Memory B cell (primary cell): ENCODE measurements at places on chromosomes 3 and 15.

GRCh38 chr3:44030687-44031305 is 210.9 kb upstream of the TOPAZ1 start:
- H3K4me1 ChIP-seq: peaks cover 8% of the 10 kb centered on the region
- H3K4me3 ChIP-seq: no peak overlapping the region
- no peaks in the 10 kb centered on the region for H3K27me3 ChIP-seq
- DNase-seq: no peak

DNA sequence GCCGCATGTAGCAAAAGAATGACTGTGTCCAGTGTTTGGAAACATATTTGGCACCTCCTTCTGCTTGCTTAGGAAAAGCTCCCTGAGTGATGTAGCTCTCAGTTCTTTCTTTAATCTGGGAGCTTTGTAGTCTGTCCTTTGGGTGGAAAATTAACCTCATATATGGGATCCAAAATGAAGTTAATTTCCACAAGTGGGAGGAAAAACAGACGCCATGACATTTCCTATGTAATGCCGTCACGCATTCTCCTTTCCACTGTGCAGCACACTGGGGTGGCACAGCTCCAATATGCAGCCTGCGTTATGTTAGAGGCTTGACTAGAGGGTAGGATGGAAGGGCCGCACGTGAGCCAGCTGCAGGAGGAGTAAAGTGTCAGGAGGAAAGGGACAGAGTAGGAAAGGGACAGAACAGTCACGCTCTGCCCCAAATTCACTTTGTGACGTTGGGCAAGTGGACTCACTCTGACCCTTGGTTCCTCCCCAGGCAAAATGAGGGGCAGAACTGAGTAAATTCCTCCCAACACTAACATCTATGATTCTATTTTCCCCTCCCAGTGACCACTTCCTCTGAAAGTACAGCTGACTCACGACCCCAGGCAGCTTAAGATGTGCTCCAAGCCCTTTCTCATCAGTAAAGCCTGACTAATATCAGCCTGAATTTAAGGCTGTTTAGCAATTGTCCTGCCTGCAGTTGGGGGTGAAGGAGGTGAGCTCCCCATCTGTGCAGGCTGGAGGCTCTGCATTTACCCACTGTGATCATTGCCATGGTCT is 176.5 kb upstream of the PFN2 start:
- no peak overlapping the region for H3K4me3 ChIP-seq
- H3K4me1 ChIP-seq: no peaks in the 10 kb centered on the region
- H3K27ac ChIP-seq: no peak overlapping the region
- DNase-seq: no peak
- peaks cover 7% of the 10 kb centered on the region for H3K27me3 ChIP-seq

DNA sequence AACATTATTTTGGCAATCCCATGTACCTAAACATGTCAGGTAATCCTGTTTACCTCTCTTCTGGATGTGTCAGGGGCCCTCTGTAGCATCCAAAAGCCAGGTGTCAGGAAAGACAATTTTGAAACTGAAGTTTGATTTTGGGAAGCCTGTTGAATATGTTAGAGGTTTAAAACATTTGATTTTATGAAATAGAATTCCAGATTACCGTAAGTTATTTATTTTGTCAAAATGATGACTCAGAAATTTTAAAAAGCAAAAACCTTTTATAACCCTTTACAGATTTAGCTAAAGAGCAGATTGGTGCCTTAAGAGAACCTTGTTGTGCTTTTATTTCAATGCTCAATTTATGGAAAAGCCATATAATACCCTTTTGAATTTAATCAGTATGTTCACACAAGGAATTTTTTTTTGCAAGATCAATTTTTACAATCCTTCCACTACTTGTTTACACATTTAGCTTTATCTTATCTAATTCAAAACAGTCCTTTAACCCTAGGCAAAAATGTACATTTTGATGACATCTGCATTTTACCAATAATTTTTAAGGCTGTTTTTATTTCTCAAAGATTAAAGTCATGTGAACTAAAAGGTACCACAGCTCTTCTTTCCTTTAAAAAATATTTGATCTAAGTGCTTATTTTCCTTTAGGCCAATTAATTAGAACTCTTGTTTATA is 10.0 kb downstream of the KIF15 start:
- DNase-seq: no peak
- H3K27ac ChIP-seq: no peak overlapping the region
- peaks cover 17% of the 10 kb centered on the region for H3K36me3 ChIP-seq
- H3K4me3 ChIP-seq: no peak overlapping the region
- no peaks in the 10 kb centered on the region for H3K27me3 ChIP-seq
- no peaks in the 10 kb centered on the region for H3K4me1 ChIP-seq

- peaks cover 18% of the 10 kb centered on the region for H3K27me3 ChIP-seq
- H3K4me3 ChIP-seq: no peak overlapping the region
- DNase-seq: no peak
- no peak overlapping the region for H3K27ac ChIP-seq
- H3K4me1 ChIP-seq: no peaks in the 10 kb centered on the region
These were observed 134.6 kb upstream of the ROPN1 start for GRCh38 chr3:124126436-124127023.

DNA sequence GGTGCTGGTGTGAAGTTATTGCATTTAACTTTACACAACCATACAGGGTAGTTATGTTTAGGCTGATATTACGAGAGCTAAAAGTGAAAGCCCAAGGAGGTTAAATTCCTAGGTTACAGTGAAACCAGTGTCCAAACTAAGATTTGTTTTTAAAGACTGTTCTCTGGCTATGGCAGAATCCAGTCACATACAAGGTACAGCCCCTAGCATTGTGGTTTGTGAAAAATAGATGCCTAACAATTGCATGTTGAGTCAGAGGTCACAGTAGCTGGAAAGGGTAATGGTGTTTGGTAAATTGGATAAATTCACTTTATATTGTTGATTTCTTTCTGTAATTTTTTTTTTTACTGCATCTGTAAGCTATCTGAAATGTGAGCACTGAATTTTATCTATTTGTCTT is 614.6 kb upstream of the TBL1XR1 start:
- DNase-seq: no peak
- no peak overlapping the region for H3K4me3 ChIP-seq
- H3K36me3 ChIP-seq: no peaks in the 10 kb centered on the region
- no peaks in the 10 kb centered on the region for H3K27me3 ChIP-seq

- no peak for DNase-seq
- H3K27ac ChIP-seq: no peak overlapping the region
These were observed 44.5 kb downstream of the ANAPC13 start for GRCh38 chr3:134441321-134441720.

- H3K27me3 ChIP-seq: no peaks in the 10 kb centered on the region
- H3K27ac ChIP-seq: no peak overlapping the region
- peaks cover 2% of the 10 kb centered on the region for H3K36me3 ChIP-seq
- no peak overlapping the region for H3K4me3 ChIP-seq
These were observed 181.3 kb downstream of the SNRPN start for GRCh38 chr15:25136119-25136518.

GRCh38 chr3:194137008-194137505 is 1.1 kb downstream of the HES1 start:
- H3K27ac ChIP-seq: peak overlapping the region; percentile 95
- peaks cover 42% of the 10 kb centered on the region for H3K4me1 ChIP-seq
- peaks cover 2% of the 10 kb centered on the region for H3K27me3 ChIP-seq
- H3K4me3 ChIP-seq: peak overlapping the region; percentile 90
- no peak for DNase-seq
- no peaks in the 10 kb centered on the region for H3K36me3 ChIP-seq

DNA sequence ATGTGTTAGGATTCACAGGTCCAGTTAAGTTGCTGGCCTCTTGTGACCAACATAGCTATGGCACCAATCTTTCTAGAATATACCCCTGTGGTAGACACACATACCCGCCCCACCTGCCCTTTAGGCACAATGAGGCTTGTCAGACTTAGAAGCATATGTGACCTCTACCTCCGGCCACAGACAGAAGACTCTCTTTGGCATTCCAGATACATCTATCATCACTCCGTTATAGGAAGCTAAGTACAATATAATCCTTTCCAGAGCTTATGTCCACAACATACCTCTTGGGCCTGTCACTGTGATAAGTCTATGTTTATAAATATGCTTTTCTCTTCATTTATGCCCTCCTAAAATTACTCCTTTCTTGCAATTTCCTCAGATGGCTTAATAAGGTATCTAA is 39.8 kb downstream of the CD47 start:
- no peak overlapping the region for H3K4me3 ChIP-seq
- H3K27ac ChIP-seq: no peak overlapping the region
- H3K27me3 ChIP-seq: no peaks in the 10 kb centered on the region
- peaks cover 34% of the 10 kb centered on the region for H3K36me3 ChIP-seq
- no peak for DNase-seq
- H3K4me1 ChIP-seq: peaks cover 15% of the 10 kb centered on the region

DNA sequence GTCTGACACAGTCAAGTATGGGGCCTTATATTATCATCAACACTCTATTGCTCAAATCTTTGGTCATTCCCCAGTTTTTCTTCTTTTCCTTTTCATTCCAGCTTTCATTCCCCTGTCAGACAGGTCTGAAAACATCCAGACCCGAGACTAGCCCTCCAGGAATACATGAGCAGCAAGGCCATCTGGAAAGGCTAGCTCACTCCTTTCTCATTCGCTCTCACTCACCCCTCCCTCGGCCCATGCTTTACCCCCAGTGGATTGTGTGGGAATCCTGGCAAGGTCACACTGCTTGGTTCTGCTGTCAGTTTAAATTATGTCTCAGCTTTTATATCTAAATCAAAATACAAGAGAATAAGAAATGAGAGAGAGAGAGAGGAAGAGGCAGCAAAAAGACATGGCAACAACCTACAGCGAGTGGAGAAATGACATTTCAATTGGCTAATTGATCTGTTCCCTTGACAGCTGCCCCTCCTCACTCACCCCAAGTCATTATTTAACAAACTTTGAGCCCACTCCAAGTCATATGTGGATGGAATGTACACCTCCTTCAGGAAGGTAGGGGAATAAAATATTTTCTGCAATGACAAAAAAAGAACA is 962.2 kb downstream of the TUSC7 start:
- H3K27ac ChIP-seq: no peak overlapping the region
- no peaks in the 10 kb centered on the region for H3K36me3 ChIP-seq
- H3K27me3 ChIP-seq: no peaks in the 10 kb centered on the region
- no peak overlapping the region for H3K4me3 ChIP-seq
- H3K4me1 ChIP-seq: no peaks in the 10 kb centered on the region
- DNase-seq: no peak

DNA sequence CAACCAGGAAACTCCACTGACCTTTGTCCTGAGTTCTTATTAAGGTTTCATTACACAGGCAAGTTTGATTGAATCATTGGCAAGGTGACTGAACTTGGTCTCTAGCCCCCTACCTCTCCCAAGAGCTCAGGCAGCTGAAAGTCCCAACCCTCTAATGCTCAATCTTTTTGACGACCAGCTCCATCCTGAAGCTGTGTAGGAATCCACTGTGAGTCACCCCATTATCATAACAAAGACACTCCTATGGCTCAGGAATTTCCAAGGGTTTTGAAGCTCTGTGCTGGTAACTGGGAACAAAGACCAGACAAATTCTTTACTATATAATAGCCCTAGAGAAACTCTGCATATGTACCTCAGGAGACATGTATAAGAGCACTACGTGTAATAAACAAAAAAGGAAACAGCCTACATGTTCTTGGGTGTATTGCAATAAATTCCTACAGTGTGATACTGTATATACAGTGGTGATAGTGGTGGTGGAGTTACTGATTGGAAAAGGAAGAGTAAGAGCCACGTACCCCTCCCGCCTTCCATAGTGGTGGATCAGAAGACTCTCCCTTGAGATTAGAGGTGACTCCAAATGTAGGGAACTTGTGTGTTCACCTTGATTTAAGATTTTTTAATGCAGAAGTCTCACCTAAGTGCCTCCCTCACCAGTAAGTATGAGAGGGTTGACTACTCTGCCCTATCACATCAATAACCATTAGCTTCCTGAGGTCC is 116.6 kb downstream of the ST8SIA2 start:
- no peak overlapping the region for H3K27ac ChIP-seq
- DNase-seq: no peak
- H3K36me3 ChIP-seq: no peaks in the 10 kb centered on the region

DNA sequence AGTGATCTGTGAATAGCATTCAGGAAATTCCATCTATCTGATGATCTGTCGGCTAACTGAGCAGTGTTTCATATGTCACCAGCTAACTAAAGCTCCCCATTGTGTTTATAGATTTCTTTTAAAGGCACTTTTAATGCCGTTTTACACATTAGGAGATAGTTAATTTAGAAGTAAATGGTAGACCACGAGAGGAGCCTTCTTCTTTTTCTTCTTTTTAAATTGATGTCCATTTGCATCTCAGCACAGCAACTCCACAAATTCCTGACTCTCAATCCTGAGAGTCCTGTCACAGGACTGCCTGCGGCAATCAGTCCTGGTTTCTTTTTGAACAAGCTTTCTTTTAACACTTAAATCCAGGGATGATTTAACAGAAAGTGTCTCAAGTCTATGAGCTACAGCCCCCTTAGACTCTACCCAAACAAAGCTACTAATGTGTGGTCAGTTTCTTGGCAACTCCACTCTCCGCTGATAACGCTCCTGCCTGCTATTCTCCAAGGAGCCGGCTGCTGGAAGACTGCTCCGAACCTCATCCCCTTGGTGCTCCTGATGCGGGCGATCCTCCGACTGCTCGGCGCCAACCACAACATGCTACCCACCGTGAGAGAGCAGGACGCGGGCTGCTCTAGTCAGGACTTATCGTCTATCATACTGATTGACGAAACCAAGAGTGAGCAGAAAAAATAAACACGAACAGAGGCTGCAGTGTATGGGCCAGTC is 421.4 kb downstream of the MECOM start:
- H3K4me1 ChIP-seq: peaks cover 2% of the 10 kb centered on the region
- no peaks in the 10 kb centered on the region for H3K27me3 ChIP-seq
- H3K36me3 ChIP-seq: no peaks in the 10 kb centered on the region
- H3K27ac ChIP-seq: no peak overlapping the region
- no peak for DNase-seq

- no peaks in the 10 kb centered on the region for H3K4me1 ChIP-seq
- H3K27ac ChIP-seq: no peak overlapping the region
- peaks cover 5% of the 10 kb centered on the region for H3K27me3 ChIP-seq
- no peaks in the 10 kb centered on the region for H3K36me3 ChIP-seq
These were observed 61.5 kb downstream of the C3orf38 start for GRCh38 chr3:88211096-88211890.

GRCh38 chr3:59368900-59369675 is 319.3 kb upstream of the CFAP20DC start:
- no peak overlapping the region for H3K4me3 ChIP-seq
- peaks cover 20% of the 10 kb centered on the region for H3K4me1 ChIP-seq
- no peak overlapping the region for H3K27ac ChIP-seq
- no peaks in the 10 kb centered on the region for H3K36me3 ChIP-seq
- no peaks in the 10 kb centered on the region for H3K27me3 ChIP-seq

DNA sequence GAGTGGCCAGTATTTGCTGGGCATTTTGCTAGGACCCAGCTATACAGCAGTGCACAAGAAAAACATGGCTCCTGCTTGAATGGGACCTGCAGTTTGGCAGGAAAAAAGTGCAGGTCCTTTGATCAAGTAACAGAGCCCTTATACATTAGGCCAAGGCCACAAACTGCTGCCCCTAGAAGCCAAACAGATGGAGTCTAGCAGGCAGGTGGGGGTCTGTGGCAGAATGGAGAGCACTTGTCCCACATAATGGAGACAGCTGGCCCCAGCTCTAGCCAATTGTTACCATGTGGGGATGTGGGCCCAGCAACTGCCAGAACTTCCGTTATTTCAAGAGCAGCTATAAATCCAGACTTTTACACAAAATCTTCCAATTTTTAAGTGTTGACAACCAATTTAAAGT is 79.3 kb downstream of the SHQ1 start:
- no peak for DNase-seq
- H3K4me3 ChIP-seq: no peak overlapping the region
- peaks cover 30% of the 10 kb centered on the region for H3K36me3 ChIP-seq
- peaks cover 6% of the 10 kb centered on the region for H3K27me3 ChIP-seq

GRCh38 chr3:155771126-155771525 is 26.3 kb upstream of the PLCH1 start:
- no peaks in the 10 kb centered on the region for H3K4me1 ChIP-seq
- no peaks in the 10 kb centered on the region for H3K27me3 ChIP-seq
- H3K36me3 ChIP-seq: peaks cover 24% of the 10 kb centered on the region
- DNase-seq: no peak
- no peak overlapping the region for H3K27ac ChIP-seq
